ENCODE measurements at places on chromosomes 4 and X.
A peak's percentile ranks its signal among the peaks of the same experiment; 100 is the strongest.

GRCh38 chrX:155215443-155216178 is 649 bp upstream of the VBP1 start:
- no peak for DNase-seq

- no peak for DNase-seq
Measured at GRCh38 chr4:24063731-24064130, 173.9 kb upstream of the PPARGC1A start.

DNA sequence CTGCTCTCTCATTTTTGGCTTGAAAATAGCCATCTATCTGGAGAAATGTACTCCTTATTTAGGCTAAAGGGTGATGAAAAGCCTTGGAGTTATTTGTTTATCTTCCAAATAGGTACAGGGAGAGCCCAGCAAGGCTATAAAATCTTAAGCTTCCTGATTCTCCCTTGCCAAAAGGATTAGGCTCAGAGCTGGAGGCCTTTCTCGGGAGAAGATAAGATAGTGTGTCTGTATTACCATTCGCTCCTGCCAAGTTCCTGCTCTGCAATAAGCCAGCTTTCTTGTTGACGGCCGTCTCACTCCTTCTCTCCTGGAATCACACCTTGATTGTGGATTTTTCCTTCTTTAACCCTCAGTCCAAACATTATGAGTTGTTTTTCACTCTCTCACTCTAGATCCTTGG is 171.8 kb upstream of the TTC29 start:
- DNase-seq, result peak; percentile 23

DNA sequence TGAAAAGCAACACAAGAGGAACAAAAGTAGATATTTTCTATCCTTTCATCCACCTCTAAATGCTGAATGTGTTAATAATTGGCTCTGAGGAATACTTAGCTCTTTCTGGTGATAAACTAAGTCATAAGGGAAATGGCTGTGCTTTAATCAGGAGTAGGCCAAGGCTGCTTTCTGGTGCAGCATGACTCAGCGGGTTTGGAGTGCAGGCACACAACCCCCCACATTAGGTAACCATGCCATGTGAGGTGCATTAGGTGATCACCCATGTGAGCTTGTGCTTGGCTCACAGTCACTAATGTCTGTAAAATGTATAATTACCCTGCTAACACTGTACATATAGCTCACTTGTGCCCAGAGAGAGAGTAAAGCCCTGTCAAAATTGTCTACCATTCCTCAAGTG is 57.2 kb downstream of the USP38 start:
- DNase-seq, result no peak

DNA sequence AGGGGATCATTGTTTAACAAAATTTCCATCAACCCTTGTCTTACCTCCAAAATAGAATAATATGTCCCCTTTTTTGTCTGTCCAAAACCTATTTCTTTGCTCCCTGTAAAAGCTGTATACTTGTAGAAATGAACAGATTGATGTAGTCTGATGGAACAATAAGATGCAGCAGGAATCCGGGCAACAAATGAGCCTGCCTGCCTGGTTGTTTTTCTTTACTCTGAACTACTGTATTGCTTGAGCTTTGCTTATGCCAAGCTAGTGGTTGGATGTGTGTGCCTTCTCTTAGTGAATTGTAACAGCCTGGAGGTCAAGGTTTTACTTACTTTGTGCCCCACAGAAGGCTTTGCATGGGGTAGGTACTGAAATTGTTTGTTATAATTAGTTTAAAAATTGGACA is 116.2 kb upstream of the TLL1 start:
- DNase-seq, result no peak

GRCh38 chr4:1075225-1075624 is 38.1 kb downstream of the RNF212 start:
- no peak for DNase-seq

GRCh38 chrX:51395810-51396728 is 63.4 kb downstream of the NUDT10 start:
- no peak for DNase-seq

- no peak for DNase-seq
Measured at GRCh38 chrX:63809173-63809572, 24.2 kb upstream of the ARHGEF9 start.

DNA sequence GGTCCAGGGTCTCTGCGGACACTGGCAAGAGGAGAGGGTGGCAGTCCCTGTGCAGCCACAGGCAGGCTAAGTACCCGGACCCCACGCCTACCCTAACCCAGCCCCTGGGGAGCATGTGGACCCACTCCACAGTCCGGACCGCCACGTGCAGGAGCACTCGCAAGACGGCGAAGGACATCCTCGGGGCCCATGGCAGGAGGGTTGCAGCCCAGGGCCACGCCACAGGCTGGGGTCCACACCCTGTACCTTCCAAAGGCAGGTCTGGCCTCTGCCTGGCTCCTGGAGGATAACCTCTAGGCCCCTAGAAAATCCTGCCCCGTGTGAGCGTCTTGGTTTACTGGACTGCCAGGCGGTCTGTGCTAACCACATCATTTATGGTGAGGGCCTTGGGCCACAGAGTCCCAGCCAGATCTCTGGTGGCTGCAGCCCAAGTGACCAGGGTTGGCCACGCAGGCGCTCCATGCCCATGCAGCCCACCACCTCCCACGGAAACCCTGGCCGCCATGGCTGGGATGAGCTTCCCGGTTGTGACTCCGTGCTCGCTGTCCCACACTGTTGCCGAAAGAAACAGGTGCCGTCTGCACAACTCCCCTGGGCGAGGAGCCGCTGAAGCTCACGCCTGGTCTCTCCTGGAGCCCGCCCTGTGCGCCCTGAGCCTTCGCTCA is 10.0 kb downstream of the CCNQ start:
- DNase-seq, result no peak

DNA sequence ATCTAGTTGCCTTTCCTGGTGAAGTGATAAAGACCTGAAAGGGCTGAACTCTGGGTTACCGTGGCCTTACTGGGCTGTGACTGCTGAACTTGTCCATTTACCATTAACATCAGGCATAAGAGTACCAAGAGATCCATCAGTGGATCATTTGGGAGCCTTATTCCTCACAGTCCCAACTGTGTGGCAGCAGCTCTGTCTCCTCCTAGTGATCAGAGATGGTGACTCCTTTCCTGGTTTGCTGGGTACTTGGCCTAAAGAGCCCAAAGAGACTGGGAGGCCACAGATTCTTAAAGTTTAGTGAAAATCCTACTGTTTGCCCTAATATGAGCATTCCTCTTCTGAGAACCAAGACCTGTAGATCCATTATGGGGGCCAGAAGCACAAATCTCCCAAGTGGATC is 56.3 kb upstream of the ATP6AP2 start:
- no peak for DNase-seq

All from LoVo (cell line).